ENCODE measurements at places on chromosomes 4 and X. TPM values are rescaled to one million over a fixed set of nuclear protein-coding genes. Genes with fewer than 3 reads are reported as not detected.

PCDH11X gene
- under 0.01 TPM for total RNA-seq

UNC5C gene
- 13.6 TPM for total RNA-seq

PNMA6F gene
- not detected for total RNA-seq

FAM9C gene
- total RNA-seq = not detected

MAGEB3 gene
- not detected for total RNA-seq

TLR2 gene
- 0.36 TPM for total RNA-seq

FAM241A gene
- 2.1 TPM for total RNA-seq

NPY5R gene
- total RNA-seq = not detected

GRCh38 chrX:56920338-56920997, 74.9 kb downstream of the SPIN3 start:
- no peak for DNase-seq

- DNase-seq = peak; percentile 81
These were observed 2.7 kb downstream of the RASL11B start for GRCh38 chr4:52864793-52865192.

DNA sequence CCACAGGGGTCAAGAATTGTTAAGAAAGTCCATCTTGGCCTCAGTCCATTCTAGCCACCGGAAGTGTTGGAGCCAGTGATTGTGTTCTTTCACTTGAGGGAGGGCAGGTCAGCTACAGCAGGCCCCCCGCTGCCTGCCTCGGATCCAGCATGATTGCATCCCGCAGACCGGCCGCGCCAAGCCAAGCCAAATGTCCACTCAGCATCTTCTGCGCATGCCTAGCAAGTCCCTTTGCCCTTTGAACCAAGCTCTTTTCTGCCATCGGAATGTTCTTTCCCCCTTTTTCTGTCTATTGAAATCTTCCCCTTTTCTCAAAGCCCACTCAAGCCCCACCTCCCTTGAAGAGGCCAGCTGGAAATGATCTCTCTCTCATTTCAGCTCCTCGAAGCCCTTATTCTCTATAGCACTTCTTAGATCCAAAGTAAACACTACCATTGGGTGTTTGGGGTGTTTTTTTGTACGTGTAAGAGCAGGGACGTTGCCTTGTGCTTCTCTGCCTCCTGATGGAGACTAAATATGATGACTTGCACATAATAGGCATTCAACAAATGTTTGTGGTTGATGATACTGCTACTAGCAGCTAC, 147.8 kb upstream of the BCOR start:
- DNase-seq = no peak

- no peak for DNase-seq
These were observed 597.1 kb downstream of the MID1IP1 start for GRCh38 chrX:39398215-39398962.

DNA sequence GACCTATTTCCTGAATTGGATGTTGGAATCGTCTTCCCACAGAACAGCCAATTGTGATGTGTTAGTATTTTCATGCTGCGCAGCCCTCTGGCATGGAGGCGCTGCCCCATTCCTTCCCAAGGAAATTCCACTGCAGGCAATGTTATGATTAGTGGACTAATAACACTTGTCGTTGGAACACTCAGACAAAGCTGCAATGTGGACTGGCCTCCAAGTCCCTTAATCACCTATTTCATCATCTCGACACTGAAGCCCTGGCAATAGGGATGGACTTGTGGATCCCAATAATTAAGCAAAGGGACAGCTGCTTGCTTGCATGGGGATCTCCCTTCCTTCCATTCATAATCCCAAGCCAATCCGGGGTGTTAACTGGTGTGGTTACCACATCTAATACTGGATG, 78.8 kb upstream of the PLAC1 start:
- DNase-seq = no peak

DNA sequence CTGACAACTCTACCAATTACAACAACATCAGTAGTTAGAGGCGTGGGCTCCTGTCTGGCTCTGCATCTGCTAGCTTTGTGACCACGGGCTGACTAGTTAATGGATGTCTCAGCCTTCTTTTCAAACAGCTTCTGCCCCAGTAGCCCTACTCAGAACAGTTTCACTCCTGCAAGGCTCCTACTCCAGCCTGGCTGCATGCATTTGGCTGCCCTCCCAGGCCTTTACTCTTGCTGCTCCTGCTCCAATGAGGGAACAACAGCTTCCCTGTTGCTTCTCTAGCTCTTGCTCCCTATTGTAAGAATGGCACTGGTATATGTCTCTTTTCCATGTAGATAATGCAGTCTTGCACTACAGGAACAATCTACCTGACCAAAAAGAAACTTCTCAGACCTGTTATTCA, 93.3 kb downstream of the TTC29 start:
- no peak for DNase-seq

DNA sequence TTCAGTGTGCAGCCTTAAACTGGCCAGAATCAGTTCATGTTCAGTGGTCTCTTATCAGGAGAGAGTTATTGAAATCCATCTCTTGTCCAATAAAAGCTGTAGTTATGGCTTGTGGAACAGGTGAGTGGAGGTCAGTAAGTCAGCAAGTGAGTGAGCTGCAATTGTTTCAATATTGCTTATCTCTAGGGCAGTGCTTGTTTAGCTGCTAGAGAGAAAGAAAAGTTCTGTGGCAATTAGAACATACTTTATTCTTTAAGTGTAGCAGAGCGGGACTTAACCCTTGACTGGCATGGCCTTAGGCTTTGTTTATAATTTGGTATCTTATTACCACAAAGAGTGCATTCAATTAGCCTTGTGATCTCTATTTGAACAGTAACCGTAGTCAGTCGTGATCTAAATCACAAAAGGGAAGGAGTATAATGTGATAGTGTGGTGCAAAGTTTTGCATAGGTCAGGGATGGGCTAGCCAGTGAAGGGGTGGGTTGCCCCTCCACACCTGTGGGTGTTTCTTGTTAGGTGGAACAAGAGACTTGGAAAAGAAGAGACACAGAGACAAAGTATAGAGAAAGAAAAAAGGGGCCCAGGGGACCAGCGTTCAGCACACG, 6.9 kb upstream of the ETDC start:
- DNase-seq = no peak

DNA sequence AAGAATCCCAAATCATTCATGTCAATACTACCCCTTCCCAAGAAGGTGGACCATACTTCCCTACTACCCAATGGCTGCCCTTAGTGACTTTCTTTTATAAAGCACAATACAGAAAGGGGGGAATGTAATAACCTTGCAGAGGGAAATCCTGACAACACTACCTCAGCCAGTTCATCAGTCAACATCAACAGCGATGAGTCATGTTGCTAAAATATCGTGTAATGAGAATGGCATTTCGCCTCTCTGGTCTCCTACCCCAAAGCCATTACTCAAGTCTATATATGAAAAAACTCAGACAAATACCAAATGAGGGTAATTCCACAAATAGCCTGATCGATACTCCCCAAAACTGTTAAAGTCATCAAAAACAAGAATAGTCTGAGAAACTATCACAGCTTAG, 3.3 kb upstream of the MAGEA8 start:
- no peak for DNase-seq

DNA sequence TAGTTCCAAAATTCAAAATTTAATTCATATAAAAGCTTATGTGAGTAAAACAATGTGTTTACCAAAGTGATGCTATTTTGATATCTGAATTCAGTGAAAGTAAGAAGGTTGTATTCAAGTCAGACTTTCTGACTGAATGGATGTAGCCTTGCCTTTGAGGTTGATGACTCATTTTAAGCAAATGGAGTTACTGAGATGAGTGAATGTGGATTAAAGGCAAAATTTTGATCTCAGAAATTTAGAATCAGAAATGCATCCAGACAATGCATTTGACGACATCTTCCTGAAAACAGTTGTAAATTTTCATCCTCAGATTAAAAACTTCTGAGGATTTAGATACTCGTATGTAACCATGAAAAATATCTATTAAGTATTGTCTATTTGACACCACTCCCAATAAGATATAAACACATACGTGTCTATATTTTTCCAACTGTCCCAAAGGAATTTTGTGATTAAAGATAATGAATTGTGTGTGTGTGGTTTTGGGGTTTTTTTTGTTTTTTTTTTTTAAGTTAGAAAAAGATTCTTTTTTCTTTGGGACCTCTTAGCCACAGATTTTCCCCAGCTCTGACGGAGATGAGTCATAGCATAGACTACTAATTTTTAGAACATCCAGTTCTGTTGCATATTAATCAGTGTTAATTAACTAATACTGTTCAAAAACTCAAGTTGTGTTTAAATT, 34.4 kb downstream of the NFKB1 start:
- DNase-seq = peak; percentile 59

DNA sequence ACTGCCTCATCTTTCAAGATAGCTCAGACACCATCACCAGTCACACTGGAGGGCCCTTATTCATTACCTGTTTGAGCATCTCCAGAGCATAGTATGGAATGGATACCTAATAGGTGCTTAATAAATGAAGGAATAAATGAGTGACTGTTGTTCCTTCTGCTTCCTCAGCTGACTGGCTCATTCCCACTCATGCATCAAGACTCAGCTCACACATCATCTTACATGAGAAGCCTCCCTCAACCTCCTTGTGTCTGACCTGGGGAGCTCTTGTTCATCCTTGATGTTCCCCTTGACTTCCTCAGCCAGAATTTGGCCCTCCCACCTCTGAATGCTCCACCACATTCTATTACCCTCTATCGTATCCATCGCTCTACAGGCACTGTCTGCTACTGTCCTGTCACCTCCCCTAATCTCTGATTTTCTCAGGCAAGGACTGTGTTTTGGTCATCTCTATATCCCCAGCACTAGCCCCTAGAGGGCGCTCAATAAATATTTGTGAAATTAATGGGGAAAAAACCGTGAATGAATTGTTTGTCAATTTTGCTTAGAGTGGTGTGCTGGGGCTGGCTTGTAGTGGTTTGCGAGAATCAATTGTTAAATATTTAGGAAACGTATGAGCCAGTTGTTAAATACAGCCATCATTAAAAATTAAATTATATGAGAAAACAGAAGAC, 88.3 kb downstream of the NHSL2 start:
- no peak for DNase-seq

GRCh38 chr4:176838601-176839433, 46.1 kb upstream of the VEGFC start:
- no peak for DNase-seq

DNA sequence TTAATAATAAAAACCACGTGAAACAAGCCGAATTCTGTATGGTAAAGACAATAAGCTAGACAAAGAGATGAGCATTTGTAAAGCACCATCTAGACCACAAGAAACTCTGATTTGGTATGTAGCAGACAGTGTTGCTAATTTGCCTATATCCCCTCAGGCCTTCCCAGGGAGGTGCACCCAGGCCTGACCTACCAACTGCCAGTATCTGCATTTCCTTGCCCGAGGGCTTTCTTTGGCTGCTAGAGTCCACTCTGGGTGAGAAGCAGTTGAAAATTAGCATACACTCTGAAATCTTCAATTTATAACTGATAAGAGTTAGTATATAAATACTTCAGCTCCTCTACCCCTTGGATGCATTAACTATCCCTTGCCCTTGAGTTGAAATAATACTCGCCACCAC, 37.4 kb upstream of the IL1RAPL1 start:
- DNase-seq = no peak

DNA sequence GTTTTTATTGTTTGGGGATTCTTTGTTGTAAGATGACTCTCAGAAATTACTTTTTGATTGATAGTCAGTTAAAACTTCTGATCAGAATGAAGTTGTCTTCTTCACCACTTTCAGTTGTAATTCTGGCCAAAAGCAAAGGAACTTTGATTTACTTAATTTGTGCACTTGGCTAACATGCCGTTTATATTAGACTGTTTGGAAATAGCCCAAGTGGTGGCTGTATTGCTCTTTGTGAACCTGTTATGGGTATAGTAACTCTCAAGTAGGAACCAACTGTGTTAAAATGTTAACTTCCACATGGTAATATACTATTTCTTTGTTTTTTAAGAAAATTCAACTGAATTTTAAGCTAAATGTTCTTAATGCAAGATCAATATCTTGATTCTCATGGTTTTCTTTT, 581.9 kb downstream of the GRID2 start:
- no peak for DNase-seq
